Caco-2 (cell line): ENCODE measurements at places on chromosomes 13 and 19. TPM values are rescaled to one million over a fixed set of nuclear protein-coding genes. Genes with fewer than 3 reads are reported as not detected.

The TMEM238 gene
- 18.1 and 22.7 TPM in 2 replicates for total RNA-seq

DNA sequence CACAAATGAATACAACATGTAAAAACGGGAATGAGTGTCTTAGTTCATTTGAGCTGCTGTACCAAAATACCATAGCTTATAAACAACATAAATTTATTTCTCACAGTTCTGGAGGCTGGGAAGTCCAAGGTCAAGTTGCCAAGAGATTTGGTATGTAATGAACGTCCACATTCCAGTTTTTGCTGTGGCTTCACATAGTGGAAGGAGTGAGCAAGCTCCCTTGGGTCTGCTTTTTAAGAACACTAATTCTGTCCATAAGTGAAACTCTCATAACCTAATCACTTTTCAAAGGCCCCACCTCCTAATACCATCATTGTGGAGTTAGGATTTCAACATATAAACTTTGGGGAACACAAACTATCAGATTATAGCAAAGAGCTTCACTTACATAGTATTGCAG lies 1189.6 kb downstream of the PCDH9 start:
- no peak for DNase-seq

The SLC5A5 gene
- 0.43 TPM in 1 of 2 replicates, not detected in the other for total RNA-seq

GRCh38 chr13:113654591-113655345 lies 3.2 kb downstream of the ATP4B start:
- DNase-seq, result peak; percentile 29

DNA sequence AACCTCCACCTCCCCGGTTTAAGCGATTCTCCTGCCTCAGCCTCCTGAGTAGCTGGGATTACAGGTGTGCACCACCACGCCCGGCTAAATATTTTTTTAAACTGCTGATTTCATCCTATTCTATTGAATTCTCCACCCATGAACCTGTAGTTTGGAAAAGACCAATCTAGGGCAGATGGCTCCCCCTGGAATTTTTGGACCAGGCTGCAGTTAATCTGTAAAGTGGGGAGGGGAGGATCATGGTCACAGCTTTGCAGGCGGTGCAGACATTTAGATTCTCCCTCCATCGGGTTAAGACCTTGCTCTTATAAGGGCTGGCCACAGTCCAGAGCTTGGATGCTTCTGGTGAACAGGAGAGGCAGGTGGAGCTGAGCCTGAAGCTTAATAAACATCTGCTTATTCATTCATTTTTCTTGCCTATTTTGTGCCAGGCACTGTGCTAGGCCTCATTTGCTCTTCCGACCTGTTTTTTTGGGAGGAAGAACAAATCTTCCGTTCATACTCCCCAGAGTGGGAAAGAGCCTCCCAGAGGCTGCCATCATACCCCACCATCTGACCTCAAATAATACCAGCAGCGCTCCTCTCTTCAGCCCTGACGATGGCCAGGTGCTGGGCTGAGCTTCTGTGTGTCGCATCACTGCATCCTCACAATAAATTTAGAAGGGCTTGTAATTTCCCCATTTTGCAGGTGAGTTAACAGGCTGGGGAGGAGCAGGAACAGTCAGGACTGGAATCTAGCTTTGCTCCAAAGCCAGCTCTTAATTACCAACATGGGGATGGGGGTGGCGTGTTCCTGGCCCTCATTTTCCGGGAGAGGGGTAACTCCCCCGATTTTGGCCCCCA lies 902 bp upstream of the CCDC106 start:
- no peak for DNase-seq

The PNMA8B gene
- total RNA-seq, result 0.11 TPM in 1 of 2 replicates, not detected in the other

- no peak for DNase-seq
These were observed 106.9 kb downstream of the FGF9 start for GRCh38 chr13:21777813-21778212.

GRCh38 chr19:49809160-49809940 lies 3.7 kb downstream of the FUZ start:
- peak; percentile 70 for DNase-seq

GRCh38 chr13:33290421-33290965 lies 4.9 kb upstream of the STARD13 start:
- DNase-seq, result no peak

- no peak for DNase-seq
These were observed at the start of gene CKM for GRCh38 chr19:45322744-45323281. Gene CKM (minus strand): TSS chr19:45322875. CDS start chr19:45319713, 3,162 bp downstream.

- DNase-seq, result no peak
These were observed 26.4 kb downstream of the BORA start for GRCh38 chr13:72754111-72754510.

DNA sequence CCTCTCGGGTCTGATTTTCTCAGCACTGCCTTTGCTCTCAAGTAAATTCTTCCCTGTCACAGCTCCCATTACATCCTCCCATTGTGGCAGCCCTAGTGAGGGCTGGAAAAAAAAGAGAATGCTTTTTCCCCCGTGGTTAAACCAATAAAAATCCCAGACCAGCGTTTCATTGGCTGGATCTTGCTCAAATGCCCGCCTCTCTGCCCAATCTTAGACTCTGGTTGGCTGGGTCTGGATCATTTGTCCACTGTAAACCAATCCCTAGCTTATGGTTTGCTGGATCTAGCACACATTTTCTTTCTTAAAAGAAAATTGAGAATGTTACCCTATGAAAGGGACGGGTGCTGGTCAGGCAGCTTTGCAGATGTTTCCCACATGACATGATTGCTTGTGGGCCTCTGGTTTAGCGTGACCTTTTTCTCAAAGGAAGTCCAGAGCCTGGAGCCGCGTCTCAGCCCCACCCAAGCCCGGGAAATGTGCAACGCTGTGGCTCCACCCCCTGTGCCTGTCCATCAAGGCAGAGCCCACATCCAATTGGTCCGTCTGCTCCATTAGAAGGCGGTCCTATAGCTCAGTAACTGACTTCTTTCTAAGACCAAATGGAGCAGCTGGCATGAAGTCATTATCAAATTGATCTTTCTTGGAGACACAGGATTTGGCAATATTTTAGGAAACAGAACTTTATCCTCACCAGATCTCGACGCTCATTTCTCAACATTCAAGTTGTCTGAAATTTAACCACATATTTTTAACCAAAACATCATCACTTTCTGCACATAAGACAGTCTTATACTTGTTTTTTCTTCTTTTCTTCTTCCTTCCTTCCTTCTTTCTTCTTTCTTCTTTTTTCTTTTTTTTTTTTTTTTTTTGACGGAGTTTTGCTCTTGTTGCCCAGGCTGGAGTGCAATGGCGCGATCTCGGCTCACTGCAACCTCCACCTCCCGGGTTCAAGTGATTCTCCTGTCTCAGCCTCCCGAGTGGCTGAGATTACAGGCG lies 2.6 kb upstream of the MCEMP1 start:
- peak; percentile 59 for DNase-seq
